Fibroblast of villous mesenchyme (primary cell): ENCODE measurements at places on chromosomes 16 and 17. TPM values are rescaled to one million over a fixed set of nuclear protein-coding genes. Genes with fewer than 3 reads are reported as not detected.

- DNase-seq = no peak
Measured at GRCh38 chr17:55350825-55351205, 70.8 kb downstream of the MMD start.

DNA sequence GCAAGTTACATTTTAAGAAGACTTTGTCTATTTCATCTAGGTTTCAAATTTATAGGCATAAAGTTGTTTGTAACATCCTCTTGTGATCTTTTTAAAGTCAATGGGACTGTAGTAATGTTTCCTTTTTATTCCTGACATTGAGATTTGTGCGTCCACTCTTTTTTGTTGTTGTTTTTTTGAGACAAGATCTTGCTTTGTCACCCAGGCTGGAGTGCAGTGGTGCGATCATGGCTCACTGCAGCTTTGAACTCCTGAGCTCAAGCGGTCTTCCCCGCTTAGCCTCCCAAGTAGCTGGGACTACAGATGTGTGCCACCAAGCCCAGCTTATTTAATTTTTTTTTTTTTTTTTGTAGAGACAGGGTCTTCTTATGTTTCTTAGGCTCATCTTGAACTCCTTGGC, 29.9 kb downstream of the RPTOR start:
- DNase-seq = no peak

HS3ST3B1 gene
- total RNA-seq = 7.4 and 10.4 TPM in 2 replicates

DDX5 gene
- 335 and 361 TPM in 2 replicates for total RNA-seq

GRCh38 chr16:85291302-85292148, 179.3 kb upstream of the CIBAR2 start:
- peak; percentile 72 for DNase-seq

CHST5 gene
- under 0.01 TPM in 1 of 2 replicates, not detected in the other for total RNA-seq

- DNase-seq = no peak
Measured at GRCh38 chr16:50261160-50261706, 5.1 kb upstream of the ADCY7 start.
